ENCODE measurements at places on chromosomes 1 and 21.

DNA sequence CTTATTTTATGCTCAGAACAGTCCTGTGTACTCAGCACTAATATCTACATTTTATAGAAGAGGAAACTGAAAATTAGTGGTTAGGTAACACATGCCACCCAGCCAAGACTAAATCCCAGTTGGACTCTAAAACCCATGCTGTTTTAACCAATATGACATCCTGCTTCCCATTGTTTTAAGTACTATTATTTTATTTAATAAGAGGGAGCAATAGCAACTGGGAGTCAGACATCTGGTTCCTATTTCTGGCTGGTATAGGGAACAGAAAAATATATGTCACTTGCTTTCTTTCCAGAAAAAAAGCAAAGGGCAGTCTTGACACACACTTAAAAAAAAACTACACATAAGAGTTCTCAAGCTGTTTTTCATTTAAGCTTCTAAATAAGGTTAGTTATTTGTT lies 11.9 kb downstream of the KLHL12 start:
- no peak for DNase-seq

- DNase-seq: no peak
Observed at GRCh38 chr1:160068225-160068624, 1.7 kb downstream of the KCNJ10 start.

GRCh38 chr1:211420389-211420788 lies 71.6 kb downstream of the RD3 start:
- peak; percentile 12 for DNase-seq

DNA sequence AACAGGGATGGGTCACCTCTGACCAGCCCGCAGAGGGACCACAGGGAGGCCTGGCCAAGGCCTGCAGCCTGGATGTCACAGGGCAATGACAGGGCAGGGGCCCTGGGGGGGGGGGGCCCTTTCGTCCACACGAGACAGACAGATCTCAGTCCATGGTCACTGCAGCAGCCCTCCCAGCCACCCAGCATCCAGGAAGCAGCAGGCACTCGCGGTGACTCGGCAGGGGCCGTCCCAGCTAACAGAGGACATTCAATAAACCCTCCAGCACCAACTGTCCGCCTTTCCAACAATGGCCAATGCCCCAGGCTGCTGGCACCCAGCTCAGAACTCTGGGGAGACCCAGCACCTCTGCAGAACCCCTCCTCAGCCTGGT lies 32.9 kb downstream of the MEGF6 start:
- no peak for DNase-seq

DNA sequence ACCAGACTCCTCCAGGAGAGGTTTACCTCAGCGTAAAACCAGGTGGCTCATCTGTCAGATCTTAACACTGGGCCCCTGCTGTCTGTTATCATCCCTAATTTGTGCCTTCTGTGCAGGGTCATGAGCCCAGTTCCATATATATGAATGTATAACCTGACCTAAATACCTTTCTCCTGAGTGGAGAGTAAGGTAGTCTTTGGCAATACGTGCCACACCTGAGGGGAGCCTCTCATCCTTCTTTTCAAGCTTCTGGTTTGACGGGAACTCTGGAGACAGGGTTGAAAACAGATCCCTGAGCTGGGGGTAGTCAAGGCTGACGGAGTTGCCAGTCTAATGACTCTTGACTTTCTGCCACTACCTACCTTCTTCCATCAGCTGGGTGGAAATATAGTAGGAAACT lies 4.1 kb downstream of the SFT2D2 start:
- DNase-seq: no peak

GRCh38 chr1:87206044-87206831 lies 122.4 kb upstream of the LMO4 start:
- no peak for DNase-seq

GRCh38 chr1:74681449-74681848 lies 7.9 kb upstream of the ERICH3 start:
- DNase-seq: no peak

DNA sequence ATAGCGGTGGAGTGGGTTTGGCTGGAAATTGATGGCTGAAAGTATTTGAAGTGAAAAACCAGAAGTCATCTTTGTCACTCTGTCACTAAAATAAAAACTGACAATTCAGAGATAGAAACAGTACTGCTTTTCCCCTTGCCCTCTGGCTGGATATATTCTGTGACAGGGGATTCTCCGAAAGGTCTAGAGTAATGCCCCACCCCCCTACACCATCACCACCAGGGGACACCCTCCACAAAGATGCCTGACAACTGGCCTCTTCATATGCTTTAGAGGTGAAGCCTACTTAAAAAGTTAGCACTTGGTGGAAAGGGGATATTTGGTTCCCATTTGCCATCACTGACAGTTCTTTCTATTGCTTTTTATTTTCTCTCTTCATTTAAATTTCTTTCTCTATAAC lies 73.5 kb downstream of the SGIP1 start:
- DNase-seq: no peak

DNA sequence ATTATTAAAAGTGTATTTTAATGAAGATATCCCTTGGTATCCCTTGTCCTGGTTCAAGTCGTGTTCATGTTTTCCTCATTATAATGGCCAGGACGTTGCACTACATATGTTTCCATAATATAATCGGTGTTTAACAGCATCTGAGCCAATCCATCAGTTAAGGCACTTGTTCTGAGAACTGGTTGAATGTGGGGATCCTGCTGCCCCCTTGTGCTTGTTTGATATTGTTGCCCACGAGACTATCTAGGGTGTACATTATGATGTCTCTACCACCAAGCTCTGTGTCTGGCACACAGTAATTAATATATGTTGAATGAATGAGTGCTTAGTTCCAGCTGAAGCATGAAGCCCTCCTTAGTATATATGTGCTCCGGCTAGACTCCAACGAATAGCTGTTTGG lies 193.0 kb downstream of the CACNA1E start:
- DNase-seq: no peak

DNA sequence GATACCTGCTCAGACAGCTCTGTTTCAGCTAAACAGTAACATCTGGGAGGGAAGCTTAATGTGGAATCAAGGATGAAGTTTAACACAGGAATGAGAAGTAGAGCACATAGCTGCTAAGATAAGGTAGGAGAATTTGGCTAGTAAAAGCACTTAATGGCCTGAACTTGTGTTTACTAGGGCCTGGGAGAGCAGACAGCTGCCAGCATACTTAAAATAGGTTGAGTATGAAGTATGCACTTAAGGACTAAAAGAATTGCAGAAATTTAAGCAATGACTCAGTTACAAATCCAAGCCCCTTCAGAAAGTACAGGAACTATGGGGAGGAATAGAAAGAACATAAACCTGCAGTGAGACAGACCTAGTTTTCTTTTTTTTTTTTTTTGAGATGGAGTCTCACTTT lies 53.0 kb downstream of the BACH1 start:
- DNase-seq: no peak

- DNase-seq: no peak
Observed at GRCh38 chr1:66335859-66336640, 197.9 kb upstream of the SGIP1 start.

DNA sequence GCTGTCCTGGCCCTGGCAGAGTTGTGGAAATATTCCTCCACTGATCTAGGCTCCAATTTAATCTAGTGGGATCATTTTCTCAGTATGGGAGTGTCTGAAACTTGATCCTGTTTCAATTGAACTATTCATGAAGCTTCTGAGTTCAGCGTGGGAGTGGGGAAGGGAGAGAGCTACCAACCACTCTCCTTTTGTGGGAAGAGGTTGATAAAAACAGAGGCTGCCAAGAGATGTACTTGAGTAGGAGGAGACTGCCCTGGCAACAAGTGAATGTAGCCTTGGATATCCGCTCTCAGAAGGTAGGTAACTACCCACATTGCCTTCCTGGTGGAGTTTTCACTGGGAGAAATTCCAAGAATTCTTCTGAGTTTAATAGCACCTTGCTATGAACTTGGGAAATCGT lies at the start of gene CTXND2:
Gene CTXND2 (plus strand): TSS at position 119 of the 400 bp plus-strand sequence. CDS start 25,179 bp downstream, outside the sequence.
- no peak for DNase-seq

DNA sequence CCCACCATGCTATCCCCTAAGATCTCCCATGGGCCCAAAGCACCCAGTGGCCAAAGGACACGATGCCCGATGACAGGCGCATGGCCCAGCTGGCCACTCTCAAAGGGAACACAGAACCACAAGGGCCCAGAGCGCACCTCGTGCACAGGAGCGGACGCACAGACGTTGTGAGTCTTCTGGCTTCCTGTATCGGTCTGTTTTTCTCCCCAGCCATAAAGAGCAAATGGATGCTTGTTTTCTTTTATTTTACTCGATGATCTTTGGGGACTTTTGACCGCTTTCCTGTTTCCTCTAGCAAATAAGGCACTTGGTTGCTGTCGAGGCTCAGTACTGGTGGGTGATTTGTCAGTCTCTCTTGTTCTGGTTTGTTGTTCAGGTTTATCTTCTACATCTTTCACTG lies 16.2 kb downstream of the CCSAP start:
- no peak for DNase-seq

DNA sequence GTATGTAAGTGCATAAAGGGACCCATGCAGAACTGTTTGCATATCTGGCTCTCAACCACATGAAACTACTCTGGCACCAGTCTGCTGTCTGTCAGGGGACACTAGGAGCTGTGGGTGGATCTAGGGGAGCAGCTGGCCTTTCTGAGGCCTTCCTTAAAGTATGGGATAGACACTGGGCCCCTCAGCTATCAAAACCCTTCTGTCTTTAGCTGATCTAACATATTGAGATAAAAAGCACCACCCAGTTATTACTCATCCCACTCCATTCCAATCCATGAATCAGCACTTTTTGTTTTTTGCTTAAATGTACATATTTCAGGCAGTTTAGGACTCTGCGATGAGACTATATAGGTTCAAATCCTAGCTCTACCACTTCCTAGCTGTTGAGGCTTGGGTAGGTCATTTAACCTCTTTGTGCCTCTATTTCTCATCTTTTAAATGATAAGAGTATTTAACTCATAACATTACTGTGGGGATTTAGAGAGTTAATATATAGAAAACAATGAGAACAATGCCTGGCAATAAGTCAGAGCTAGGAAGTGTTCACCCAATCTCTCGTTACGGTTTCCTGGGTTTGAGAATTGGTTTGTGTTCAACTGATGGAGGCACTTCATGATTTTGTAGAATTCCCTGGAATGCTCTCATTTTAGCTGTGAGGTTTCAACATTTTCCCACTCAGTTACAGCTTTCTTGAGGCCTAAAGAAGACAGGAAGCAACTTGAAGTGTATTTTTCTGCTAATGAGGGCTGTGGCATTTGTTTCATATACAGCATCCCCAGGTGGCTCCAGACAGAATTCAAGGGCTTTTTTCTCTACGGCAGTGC lies 68.9 kb downstream of the LRIG2 start:
- DNase-seq: no peak

GRCh38 chr1:17883136-17883535 lies 128.0 kb downstream of the ACTL8 start:
- no peak for DNase-seq

- DNase-seq: no peak
Observed at GRCh38 chr21:44738621-44739020, 27.2 kb upstream of the TSPEAR start.

DNA sequence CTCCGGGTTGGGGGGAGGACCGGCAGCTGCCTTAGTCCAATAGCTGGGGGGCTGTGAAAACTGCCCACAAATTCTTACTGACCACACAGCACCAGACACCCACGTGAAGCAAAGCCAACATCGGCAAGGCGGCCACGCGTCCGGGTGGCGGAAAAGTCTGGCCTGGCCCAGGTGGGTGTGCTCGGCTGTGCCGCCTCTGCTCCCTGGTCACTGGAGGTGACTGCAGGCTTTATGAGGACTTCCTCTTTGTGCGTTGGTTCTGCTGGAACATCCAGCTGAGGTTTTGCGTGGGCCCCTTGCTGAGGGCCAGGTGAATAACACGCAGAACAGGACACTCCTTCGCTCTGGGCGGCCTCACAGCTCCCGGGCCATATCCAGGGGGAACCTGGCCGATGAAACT lies 35.4 kb downstream of the FAAP20 start:
- no peak for DNase-seq

DNA sequence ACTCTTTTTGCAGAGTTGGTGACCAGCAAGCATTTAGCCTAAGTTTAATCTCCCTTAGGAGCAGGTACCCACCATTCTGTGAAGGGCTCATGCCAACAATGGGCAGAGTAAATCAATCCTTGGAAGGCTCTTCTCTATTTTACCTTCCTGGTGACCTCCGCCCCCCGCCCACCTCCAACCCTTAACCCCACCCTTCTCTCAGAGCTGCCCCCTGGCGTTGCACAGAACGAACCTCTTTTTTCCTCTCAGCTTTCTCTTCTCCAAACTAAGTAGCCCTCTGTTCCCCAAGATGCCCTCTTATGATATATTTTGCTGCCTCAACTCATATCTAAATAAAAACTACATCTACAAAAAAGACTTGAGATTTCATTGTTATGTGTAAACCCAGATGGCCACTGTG lies 186.8 kb downstream of the SEC16B start:
- no peak for DNase-seq

DNA sequence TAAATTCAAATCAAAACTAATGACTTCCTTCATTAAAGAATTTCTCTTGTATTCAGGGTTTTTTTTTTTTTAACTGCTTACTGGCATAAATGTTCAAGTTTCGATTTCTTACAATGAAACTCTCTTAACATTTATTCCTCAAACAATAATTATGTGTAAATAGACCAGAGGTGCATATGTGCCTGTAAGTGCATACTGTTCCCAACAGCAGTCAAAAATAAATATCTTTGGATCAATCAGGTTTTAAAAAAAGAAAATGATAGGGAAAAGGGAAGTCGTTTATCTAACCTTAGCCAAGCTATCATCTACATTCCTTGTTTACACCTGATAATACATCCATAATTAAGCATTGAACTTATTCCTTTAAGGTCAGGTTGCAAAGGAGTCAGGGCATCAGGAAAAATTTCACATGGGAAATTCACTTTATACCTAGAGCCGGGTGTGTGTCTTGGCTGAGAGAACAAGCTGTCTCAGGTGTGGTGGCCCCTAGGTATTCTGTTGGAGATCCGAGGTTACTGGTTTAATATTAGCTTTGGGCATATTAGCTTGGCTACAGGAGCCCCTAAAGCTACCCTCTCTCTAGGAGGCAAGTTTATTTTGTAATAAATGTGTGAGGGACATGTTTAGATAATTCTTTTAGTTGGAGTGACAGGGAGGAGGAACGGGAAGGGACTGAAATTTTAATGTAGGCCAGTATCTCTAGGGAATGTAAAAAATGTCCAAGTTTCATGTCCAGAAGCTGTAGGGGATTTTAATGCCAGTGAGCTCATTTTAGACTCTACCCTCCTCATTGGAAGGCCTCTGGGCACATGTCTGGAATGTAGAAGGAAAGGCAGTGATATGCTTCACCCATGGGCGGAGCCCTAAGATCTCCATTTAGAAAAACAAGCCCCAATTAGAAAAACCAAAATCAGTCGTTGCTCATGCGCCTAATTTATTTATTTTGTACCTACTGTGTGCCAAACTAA lies 327.9 kb upstream of the PROX1 start:
- DNase-seq: no peak

- no peak for DNase-seq
Observed at GRCh38 chr1:162276493-162276892, 100.2 kb downstream of the SPATA46 start.

DNA sequence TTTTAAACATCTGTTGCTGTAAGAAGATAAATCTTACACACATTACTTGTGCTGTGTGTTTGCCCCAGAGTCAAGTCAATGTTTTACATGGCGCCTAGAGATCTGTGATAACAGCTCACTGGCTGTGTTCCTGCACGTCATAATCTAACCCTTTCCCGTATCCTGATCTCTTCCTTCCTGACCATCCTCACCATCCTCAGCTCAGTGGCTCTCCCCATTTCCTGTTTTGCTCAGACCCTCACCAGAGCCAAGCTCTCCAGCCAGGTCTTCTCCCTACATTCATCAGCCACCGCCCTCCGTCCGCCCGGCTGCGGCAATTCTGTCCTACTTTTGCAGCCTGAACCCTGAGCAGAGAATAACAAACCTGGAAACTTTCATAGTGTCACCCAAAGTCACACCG lies 824.7 kb downstream of the USP25 start:
- DNase-seq: no peak

GRCh38 chr1:177340601-177341067 lies 169.9 kb downstream of the BRINP2 start:
- DNase-seq: no peak

Measured in amniotic stem cell (primary cell).